ENCODE measurements at places on chromosomes 1 and 21. TPM values are rescaled to one million over a fixed set of nuclear protein-coding genes. Genes with fewer than 3 reads are reported as not detected.

The NHLH2 gene
- 0.06 TPM for total RNA-seq

The ZBTB7B gene
- 20.4 TPM for total RNA-seq

The MFAP2 gene
- total RNA-seq: 42.2 TPM

The KCNK2 gene
- not detected for total RNA-seq

The COL9A2 gene
- 6.7 TPM for total RNA-seq

The CLDN17 gene
- not detected for total RNA-seq

The CD247 gene
- total RNA-seq: not detected

The SIK1 gene
- 2.7 TPM for total RNA-seq

The GPR25 gene
- 0.65 TPM for total RNA-seq

The HPDL gene
- 2.9 TPM for total RNA-seq

The AADACL3 gene
- not detected for total RNA-seq

The CELA2B gene
- total RNA-seq: not detected

The OR2L13 gene
- not detected for total RNA-seq

The FCGR3A gene
- total RNA-seq: not detected

The ABCD3 gene
- total RNA-seq: 22.3 TPM

The FAM177B gene
- total RNA-seq: not detected

The ACTN2 gene
- total RNA-seq: 0.52 TPM

The C1orf185 gene
- not detected for total RNA-seq

The LCK gene
- 8.2 TPM for total RNA-seq

The TCHHL1 gene
- not detected for total RNA-seq

All from epithelial cell of proximal tubule (primary cell).